ENCODE measurements at places on chromosomes 16 and 17. TPM values are rescaled to one million over a fixed set of nuclear protein-coding genes. Genes with fewer than 3 reads are reported as not detected.

The MYH8 gene
- not detected for total RNA-seq

The MT2A gene
- total RNA-seq, result 12.0 TPM

The TLCD1 gene
- 5.1 TPM for total RNA-seq

The CD300H gene
- total RNA-seq, result not detected

The CCL15 gene
- not detected for total RNA-seq

The CCL16 gene
- not detected for total RNA-seq

The ATP2C2 gene
- total RNA-seq, result 1.7 TPM

All from umbilical cord (tissue), 2 donors.